ENCODE measurements at places on chromosomes 12 and 14.

GRCh38 chr12:55797068-55797467 is 20.5 kb downstream of the SARNP start:
- DNase-seq = peak; percentile 45

GRCh38 chr14:101813171-101813759 is 51.8 kb downstream of the PPP2R5C start:
- peak; percentile 52 for DNase-seq

- DNase-seq = no peak
Observed at GRCh38 chr12:1567852-1568251, 26.5 kb downstream of the FBXL14 start.

DNA sequence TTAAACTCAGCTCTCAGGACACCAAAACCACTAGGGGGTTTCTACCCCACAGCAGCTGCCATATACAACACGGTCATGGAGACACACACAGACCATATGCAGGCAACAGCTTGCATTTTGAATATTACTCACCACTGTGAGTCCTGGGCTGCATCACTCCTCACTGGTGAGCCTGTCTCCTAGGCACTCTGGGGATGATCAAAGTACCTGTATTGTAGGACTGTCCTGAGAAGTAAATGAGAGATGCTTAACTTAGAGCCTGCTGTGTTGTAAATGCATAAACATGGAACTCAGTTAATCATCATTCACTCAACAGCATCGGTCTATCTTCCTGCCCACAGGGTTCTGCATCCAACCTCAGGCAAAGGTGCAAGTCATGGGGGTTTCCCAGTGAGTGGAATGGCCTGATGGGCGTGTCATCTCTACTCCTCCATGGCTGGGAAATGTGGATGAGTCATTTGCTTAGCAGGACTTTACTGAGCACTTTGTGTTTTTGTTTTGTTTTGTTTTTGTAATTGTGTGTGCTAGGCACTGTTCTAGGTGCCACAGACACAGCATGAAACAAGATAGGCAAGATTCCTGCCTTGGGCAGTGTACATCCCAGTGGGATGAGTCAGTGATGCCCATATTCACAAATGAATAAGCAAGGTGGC is 1141.2 kb upstream of the TMEM132C start:
- DNase-seq = no peak

DNA sequence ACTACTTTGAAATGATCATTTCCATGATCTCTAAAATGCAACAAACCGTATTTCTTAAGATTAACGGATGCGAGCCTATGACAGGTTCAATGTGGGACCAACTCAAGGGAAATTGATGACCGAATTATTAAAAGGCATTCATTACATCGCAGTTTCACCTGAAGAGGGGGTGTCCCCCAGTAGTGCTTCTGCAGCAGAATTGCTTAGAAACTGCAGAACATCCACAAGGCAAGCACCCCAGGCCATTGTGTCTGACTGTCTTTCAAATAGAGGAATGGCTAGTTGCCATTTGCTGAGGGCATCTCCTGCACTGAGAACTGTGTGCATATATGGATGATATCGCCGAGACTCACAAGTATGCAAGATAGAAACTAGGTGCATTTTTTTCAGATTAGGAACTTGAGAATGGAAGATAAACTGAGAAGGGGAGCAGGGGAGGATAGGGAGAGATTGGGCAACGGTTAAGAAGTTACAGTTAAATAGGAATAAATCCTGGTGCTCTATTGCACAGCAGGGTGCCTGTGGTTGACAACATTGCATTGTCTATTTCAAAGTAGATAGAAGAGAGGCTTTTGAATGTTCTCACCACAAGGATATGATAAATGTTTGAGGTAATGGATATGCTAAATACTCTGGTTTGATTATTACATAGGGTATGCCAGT is 234.3 kb upstream of the PLEKHG7 start:
- DNase-seq = no peak

GRCh38 chr12:1635301-1636095 is 6.5 kb downstream of the WNT5B start:
- no peak for DNase-seq

DNA sequence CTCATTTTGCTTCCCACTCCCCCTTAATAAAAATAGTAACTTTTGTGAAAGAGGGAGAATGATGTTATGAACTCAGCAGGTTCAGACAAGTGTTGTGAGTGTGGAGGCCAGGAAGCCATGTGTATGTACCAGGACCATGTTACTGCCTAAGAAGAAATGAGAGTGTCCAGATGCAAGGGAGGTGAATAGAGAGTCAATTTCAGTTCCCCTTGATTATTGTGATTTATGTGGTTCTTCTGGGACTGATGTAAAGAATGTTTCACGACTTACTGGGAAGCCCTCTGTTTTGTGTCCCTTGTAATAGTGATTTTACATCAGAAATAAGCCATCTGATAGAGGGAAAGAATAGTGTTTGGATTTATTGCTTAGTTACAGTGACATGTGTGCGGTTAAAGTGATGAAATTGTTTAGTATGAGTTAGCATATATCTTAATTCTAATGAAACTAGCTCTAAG is 32.5 kb downstream of the FBXO34 start:
- no peak for DNase-seq

DNA sequence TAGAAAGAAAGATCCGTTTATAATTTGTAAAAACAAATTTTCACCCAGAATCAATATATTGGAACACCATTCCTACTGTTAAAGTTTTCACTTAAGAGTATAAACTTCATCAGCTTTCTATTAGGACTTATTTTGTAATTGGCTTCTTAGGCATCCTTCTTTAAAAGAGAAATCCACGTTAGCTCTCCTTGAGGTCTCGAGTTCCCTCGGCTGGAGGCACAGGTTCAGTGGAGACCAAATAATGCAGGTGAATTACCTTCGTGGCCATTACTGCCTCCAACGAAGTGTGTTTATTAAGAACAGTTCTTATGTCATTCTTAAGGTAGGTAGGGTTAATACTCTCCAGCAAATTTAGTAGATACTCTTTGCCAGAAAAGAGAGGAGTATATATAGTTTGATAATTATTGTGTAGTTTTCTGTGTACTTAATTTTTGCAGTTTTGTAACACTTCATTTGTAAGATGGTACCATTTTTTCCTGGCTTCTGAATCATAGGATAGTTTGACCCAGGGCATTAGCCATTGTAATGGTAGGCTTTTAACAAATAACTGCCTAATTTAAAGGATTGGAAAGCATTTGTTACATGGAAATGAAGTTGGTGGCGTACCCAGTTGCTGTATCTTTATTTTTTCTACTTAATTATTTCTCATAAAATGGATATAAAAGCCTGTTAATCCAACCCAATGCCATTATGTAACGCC is 2.2 kb downstream of the CALM1 start:
- no peak for DNase-seq

DNA sequence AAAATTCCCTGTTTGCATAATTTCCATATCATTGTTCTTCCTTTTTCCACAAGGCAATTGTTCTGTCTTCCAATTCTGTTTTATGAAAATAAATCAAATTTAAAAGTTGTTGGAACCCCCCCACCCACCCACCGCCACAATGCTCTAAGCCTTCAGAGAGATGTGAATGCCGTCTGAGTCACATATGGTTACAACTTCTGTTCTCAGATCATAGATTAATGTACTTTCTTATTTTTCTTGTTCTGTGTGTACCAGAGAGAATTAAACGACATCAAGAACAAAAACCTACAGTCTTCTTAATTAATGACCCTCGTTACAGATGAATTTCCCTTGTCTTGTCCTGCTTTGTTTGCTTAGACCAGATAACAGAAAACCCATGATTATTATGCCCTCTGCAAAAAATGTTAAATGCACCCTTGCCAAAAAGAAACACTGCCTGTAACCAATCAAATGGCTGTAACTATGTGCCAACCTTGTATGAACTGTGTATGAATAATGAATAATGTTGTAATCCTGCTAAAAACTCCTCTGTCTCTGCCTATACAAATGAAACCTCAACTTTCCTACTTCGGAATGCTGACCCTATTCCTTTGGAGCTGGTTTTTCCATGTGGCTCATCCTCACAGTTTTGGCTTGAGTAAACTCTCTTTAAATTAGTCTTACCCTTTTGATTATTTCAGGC is 14.0 kb downstream of the OR6S1 start:
- DNase-seq = no peak

GRCh38 chr12:42010257-42010656 is 134.4 kb downstream of the GXYLT1 start:
- DNase-seq = no peak

DNA sequence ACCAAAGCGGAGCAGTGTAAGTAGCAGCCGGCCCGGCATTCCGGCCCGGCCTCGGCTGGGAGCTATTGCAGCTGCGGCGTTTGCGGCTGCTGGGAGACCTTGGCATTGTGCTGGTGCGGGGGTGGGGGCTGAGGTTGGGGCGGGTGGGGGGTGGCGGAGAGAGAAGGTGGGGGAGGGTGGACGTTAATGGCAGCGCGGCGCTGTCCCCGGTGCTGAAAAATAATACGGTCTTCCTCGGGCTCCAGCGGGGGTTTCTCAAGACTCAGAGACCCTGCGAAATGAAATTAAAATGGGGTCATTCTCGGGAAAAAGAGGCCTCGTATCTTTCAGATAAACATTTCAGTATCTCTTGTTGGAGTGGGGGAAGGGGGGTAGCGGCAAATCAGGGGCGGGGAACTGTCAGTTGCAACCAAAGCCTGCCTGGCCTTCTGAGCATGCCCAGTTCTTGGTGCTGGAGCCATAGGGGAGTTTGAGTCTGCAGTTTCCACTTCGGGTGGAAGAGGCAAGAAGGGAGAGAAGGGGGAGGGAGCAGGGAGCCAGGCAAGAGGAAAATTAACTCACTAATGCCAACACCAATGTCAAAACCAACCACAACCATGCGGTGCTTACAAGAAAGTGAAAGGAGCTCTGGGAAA is 414 bp downstream of the UNC79 start:
- DNase-seq = peak; percentile 8

GRCh38 chr14:24837280-24838046 is 203.5 kb upstream of the GZMB start:
- no peak for DNase-seq

DNA sequence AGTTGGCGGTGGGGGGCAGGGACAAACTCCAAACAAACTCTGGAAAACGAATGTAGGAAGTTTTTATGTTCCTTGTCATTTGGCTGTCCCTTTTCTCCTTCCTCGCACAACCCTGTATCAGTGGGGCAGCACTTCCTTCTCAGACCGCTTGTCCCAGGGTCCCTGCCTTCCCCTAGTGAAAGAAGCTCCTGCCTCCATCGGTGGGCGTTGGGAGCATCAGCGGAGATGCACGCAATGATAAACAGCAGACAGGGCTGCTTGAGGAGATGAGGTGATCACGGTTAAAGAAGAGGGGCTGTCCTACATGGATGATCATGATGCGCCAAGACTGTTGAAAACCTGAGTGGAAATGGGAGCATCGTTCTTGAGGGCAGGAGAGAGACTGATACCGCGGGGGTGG is 620 bp downstream of the C1S start:
- DNase-seq = no peak

GRCh38 chr14:53743371-53743770 is 213.3 kb downstream of the BMP4 start:
- DNase-seq = no peak

DNA sequence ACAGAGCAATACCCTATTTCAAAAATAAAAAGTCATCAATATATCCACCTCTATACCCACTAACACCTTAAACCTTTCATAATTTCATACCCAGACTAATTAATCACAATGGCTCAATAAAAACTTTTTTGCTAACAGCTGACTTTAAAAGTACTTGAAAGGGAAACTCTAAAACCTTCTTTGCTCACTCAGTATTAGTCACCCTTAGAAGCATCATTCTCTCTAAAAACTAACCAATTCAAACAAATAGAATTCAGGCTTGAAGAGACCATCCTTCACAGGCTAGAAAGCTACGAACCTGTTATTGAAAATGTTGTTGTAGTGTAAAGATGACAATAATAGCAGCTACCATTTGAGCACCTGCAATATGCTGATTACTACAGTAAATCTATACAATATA is 37.2 kb downstream of the HECTD1 start:
- DNase-seq = no peak

DNA sequence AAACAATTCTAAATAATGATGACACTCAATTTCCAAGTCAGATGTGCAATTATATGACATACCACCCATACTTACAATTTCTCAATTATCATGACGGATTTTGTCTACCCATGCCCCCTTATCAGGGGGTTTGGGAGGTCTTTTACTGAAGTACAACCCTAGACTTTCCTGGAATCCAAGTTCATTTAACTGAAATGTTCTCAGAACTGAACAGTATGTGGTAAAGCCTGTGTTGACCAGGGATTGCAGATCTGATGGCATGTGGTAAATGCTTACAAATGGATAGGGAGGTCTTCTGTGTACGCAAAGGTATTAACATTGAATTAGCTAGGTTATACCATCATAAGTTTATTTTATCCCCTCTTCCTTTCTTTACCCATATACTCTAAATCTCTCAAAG is 281.8 kb downstream of the CEP128 start:
- DNase-seq = no peak

DNA sequence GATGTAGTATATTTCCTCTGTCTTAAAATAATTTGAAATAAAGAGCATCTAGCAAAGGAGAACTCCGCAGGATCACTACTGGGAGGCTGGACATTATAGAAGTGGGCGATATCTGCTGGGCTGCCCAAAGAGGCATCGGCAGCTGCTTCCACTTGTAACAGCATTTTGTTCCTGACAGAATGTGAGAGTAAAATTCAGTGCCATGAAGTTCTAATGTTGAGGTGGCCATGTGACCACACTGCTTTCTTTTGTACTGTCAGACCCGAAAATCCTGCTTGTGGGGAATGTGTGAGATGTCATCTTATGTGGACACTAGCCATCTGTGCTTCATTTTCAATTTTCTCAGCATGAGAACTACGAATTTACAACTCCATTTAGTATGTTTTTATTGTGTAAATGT is 151.9 kb downstream of the ACSS3 start:
- no peak for DNase-seq

DNA sequence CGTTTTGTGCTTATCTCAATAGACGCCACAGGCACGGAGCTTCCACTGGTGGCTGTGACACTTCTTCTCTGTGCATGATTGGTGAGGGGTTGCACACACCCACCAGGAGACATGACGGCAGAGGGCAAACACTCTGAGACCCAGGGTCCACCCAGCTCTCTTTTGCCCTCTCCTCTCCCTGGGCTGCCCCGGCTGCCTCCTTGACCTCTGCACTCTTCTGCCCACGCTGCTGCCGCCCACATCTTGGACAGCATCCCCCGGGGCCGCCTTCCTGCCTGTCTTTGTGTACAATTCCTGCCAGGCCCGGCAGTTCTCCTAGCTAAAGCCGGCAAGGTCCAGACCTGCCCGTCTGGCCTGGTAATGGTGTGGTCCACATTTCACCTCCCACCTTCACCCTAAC is 44.7 kb downstream of the DPF3 start:
- no peak for DNase-seq

DNA sequence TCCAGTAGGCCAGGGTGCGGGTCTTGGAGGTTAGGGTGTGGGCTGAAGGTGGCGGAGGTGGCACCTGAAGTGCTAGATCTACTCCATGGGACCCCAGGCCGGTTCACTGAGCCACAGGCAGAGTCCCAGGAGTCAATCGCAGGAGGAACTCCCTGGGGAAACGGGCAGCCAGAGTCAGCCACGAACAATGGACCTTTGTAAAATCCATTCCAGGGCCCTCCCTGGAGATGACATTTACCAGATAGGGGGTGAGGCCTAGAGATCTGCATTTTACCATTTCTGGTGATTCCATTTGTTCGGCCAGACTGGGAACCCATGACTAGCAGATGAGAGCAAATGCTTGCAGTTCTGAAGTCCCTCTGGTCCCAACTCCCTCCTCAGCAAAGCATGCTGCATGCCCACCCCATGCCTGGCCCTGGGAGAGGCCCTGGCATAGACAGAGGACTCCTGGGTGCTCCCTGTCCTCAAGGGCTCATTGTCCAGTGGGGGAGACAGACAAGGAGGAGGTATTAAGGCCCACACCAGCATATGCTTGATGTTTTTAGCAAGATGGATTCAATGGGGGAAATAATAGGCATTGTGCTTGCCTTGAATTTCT is 115.5 kb downstream of the EML1 start:
- no peak for DNase-seq

GRCh38 chr12:111174251-111174960 is 194.5 kb downstream of the PHETA1 start:
- no peak for DNase-seq

All from dermis microvascular lymphatic vessel endothelial cell (primary cell).